CD4-positive, alpha-beta T cell treated with Interferon gamma for 1 hour (primary cell): ENCODE measurements at places on chromosomes 4 and X.

GRCh38 chr4:89823416-89823815 lies 13.5 kb downstream of the SNCA start:
- DNase-seq = no peak

GRCh38 chrX:94401426-94401825 lies 727.4 kb downstream of the FAM133A start:
- no peak for DNase-seq

DNA sequence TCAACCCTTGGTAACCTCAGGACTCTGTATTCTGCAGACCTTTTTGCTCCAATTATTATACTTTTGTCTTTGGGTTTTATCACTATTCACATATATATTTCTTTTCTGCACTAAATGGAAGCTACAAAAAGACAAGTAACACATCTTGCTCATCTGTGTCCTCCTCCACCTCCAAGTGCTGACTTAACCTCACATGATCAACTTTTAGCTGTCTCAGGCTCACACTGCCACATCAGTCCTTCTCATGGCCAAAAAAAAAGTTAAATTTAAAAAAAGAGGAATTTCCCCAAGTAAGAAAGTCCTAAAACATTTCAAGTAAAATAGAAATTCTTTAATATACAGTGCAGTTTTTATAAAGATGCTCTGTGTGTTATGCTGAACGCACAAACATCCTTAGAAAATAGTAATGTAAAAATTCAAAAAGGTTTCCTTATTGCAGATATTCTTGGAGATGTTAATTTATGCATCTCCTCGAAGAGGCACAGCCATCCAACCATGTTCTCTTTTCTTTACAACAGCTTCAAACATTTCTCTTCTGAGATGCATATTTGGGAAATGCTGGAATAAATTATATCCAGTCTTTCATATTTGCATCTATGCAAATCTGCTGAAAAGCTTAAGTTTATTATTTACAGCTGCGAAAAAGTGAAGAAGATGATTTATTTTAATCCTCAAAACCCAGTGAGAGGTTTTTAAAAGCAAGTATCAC lies 37.6 kb downstream of the ARAP2 start:
- DNase-seq = no peak

DNA sequence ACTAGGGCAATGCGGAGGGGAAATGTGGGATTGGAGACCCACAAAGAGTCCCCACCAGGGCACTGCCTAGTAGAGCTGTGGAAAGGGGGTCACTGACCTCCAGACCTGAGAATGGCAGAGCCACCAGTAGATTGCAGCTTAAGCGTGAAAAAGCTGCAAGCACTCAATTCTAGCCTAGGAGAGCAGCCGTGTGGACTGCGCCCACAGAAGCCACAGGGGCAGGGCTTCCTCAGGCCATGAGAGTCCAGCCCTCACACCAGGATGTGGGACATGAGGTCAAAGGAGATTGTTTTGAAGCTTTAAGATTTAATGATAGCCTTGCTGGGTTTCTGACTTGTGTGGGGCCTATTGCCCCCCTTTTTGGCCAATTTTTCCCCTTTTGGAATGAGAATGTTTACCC lies 379.0 kb downstream of the INPP4B start:
- DNase-seq = no peak

GRCh38 chrX:23554304-23554703 lies 113.0 kb upstream of the PRDX4 start:
- DNase-seq = no peak

- DNase-seq = no peak
Observed at GRCh38 chr4:24824720-24825119, 29.3 kb downstream of the SOD3 start.

- DNase-seq = no peak
Observed at GRCh38 chr4:138573246-138573645, 331.1 kb upstream of the SLC7A11 start.

DNA sequence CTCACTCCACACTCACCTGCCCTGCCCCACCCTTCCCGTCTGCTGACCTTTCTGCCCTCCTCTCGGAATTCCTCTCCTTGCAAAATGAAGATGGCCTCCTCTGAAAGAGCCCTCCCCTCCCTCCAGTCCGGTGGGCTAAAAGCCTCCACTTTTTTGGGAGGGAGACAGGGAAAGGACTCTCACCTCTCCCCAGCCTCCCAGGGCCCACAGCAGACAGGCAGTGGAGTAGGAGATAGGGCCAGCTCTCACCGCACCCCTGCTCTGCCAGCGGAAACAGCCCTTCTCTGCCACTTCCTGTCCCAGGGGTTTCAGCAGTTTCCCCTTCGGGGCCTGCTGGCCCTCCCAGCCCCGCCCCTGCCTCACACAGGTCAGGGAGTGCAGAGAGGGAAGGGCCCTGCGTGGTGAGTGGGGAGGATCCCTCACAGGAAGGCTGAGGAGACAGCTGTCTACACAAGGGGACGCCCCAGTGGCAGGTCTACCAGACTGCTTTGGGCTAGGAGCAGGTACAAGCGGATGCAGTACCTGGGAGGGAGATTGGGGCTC lies 18.2 kb downstream of the ELF4 start:
- peak; percentile 90 for DNase-seq

- no peak for DNase-seq
Observed at GRCh38 chr4:54657551-54658251, at the start of gene KIT. TSS of gene KIT (plus strand) at chr4:54657957. CDS start at chr4:54658015, 58 bp downstream.

- no peak for DNase-seq
Observed at GRCh38 chr4:141192564-141192963, 28.1 kb upstream of the ZNF330 start.

- DNase-seq = peak; percentile 49
Observed at GRCh38 chrX:76428243-76429130, 977 bp downstream of the MAGEE1 start.

- no peak for DNase-seq
Observed at GRCh38 chr4:24024605-24025004, 134.8 kb upstream of the PPARGC1A start.

- no peak for DNase-seq
Observed at GRCh38 chr4:54784161-54784671, 126.5 kb downstream of the KIT start.

- DNase-seq = no peak
Observed at GRCh38 chrX:115408771-115409400, 119.4 kb downstream of the LUZP4 start.

DNA sequence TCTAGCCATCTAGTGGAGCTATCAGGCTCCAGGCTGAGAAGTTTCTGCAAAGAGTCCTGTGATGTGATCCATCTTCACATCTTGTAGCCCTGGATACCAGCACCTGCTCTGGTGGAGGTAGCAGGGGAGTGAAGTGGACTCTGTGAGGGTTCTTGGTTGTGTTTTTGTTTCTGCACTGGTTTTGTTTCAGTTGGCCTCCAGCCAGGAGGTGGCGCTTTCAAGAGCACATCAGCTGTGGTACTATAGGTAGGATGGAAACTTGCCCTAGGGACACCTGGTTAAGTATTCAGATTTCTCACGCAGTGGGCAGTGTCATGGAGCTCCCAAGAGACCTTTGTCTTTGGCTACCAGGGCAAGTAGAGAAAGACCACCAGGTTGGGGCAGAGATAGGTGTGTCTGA lies 257.5 kb upstream of the SLC7A11 start:
- DNase-seq = no peak

DNA sequence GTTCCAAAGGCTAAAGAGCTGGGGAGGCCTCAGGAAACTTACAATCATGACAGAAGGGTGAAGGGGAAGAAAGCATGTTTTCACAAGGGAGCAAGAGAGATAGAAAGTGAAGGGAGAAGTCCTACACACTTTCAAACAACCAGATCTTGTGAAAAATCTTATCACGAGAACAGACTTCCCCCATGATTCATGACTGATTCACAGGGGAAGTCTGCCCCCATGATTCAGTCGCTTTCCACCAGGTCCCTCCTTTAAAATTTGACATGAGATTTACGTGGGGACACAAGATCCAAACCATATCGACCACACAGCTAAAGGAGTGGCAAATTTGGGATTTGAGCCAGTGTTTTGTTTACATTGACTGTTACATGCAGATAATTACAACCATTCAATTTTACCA lies 971.1 kb upstream of the HS3ST1 start:
- no peak for DNase-seq

GRCh38 chr4:78343682-78344081 lies 207.9 kb upstream of the ANXA3 start:
- no peak for DNase-seq

GRCh38 chrX:109830157-109830703 lies 97.2 kb upstream of the ACSL4 start:
- DNase-seq = no peak

DNA sequence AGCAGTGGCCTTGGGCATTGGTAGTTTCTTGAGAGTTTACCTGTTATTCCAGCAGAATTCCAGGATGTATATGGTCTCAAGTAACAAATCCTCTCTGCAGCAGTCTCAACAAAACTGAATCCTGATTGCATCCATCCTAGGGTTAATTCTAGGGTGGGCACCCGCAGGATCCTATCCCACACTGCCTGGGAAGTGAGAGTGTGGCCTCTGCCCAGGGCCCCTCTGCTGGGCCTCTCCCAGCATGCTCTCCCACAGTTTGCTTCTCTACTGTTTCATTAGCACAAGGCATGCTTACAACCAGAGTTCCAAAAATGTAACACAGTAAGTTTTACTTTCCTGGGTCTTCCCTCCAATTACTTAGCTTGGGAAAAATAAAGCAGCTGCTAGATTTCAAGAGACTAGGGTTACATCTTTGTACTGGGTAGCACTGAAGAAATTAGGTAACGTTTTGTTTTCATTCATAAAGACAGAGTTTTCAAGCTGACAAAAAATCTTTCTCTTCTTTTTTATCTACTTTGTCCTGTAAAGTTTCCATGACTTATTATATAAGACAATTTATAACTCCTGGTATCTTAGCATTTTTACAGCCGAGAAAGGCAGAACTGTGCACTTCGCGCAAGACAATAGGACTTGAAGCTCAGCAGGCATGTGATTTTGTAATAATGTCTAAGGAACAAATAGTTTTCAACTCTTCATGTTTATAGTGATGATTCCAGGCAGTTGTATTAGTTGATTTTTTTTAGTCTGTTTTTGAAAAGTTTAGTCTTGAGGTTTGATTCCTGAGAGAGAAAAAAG lies 131.2 kb upstream of the PCDH18 start:
- DNase-seq = no peak

GRCh38 chr4:40157436-40157835 lies 39.4 kb upstream of the RHOH start:
- DNase-seq = no peak

DNA sequence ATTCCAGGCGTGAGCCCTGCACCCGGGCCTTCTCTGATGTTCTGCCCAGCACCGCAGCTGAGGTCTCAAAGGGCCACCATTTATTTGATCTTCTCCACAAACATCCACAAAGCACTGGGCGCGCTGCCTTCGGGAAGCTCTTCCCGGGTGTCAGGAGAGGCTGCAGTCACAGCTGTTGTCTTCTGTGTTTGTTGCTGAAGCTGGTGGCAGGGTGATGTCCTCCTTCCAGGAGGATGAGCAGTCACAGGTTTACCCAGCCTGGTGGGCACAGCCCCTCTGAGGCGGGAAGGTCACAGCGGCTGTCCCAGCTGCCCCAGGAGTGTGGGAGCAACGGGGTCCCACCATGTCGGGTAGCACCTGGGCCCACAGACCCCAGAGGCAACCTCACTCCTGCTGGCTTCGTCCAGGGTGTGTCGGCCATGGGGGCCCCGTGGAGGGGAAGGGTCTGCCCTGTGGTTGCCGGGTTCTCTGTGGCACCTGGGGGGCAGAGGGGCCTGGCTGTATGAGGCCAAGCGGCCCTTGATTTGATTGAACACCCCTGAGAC lies 27.6 kb downstream of the FGFRL1 start:
- DNase-seq = no peak

DNA sequence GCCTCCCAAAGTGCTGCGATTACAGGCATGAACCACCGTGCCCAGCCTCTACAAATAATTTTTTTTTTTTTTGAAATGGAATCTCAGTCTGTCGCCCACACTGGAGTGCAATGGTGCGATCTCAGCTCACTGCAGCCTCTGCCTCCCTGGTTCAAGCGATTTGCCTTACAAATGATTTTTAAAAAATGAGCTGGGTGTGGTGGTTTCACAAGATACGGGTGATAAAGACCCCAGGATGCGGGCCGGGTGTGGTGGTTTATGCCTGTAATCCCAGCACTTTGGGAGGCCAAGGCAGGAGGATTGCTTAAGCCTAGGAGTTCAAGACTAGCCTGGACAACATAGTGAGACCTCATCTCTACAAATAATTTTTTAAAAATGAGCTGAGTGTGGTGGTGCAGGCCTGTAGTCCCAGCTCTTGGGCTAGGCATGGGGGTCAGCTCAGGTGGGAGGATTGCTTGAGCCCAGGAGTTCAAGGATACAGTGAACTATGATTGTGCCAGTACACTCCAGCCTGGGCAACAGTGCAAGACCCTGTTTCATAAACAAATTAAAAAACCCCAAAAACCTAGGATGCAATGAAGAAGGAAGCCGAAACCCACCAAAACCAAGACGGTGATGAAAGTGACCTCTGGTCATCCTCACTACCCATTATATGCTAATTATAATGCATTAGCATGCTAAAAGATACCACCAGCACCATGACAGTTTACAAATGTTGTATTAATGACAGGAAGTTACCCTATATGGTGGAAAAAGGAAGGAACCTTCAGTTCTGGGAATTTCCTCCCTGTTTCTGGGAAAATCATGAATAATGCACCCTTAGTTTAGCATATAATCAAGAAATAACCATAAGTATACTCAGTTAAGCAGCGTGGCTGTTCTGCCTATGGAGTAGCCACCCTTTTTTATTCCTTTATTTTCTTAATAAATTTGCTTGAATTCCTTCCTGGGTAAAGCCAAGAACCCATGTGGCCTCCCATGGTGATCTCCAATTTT lies 27.7 kb downstream of the PDGFRA start:
- no peak for DNase-seq

DNA sequence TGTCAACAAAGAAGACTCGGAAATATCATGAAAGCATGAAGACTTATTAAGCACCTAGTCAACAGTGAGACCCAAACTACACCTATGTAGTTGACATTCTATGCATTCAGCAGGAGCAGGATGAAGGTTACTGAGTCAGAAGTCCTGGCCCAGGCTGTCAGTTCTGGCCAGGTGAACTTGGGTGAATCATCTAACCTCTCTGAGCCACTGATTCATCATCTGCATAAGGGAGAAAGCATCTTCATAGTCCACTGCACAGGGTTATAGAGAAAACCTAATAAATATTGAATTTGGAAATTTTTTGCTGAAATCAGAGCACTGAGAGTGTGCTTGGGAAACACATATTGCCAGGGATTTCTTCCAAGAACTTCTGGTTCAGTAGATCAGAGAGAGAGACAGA lies 296.0 kb upstream of the SFRP2 start:
- no peak for DNase-seq

DNA sequence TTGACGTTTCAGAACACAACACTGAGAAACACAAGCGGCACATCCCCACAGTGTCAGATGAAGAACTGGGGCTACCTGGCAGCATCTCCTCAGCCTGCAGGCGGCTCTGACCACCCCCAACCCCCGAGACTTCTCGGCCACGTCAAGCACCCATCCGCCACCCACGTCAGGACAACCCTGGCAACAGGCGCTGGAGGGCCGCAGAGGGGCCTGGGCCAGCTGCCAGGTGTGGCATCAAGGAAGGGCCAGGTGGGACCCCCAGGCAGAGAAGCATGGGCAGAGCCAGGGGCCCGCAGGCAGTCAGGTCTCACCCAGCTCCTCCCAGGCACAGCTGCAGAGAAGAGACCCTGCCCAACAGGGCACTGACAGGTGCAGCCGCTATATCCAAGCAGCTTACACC lies 22.3 kb downstream of the GAK start:
- no peak for DNase-seq

- DNase-seq = no peak
Observed at GRCh38 chrX:25012793-25013631, 2.8 kb downstream of the ARX start.

- DNase-seq = peak; percentile 80
Observed at GRCh38 chrX:2707334-2707760, 16.3 kb downstream of the CD99 start.

- no peak for DNase-seq
Observed at GRCh38 chrX:19566359-19567222, 51.3 kb upstream of the MAP3K15 start.
